ENCODE measurements at places on chromosomes 1 and 21.

- DNase-seq: no peak
These were observed 15.2 kb downstream of the TFAP2E start for GRCh38 chr1:35588197-35588910.

GRCh38 chr1:63405021-63405420 is 37.6 kb downstream of the ALG6 start:
- DNase-seq: no peak

DNA sequence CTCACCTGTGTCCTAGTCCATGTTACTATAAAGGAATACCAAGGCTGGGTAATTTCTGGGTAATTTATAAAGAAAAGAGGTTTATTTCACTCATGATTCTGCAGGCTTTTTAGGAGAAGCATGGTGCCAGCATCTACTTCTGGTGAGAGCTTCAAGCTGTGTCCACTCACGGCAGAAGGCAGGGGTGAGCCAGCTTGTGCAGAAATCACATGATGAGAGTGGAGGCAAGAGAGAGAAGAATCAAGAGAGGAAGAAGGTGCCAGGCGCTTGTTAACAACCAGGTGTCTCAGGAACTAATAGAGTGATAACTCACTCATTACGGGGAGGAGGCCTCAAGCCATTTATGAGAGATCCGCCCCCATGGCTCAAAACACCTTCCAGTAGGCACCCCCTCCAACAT is 67.5 kb upstream of the CD34 start:
- DNase-seq: no peak

DNA sequence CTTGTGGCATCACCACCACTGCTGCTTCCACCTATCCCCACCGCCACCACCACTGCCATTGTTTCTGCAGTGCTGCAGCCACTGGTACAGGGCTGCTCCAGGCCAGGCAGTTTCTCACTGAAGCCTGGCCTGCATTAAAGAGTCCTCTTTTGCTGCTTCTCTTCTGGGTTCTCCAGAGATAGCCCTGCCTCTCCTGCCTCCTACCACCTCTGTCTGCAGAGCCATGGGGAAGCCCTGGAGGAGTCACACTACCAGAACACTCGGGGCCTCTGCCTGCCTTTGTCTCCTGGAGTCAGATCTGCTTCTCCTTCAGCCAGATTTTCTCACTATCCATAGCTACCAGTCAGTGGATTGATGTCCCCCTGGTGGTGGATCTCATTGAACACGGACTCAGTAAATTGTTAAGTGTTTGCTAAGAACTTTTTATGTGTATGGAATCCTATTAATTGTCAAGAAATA is 37.7 kb upstream of the DDAH1 start:
- DNase-seq: peak; percentile 45

- DNase-seq: no peak
These were observed 33.3 kb upstream of the FAM89A start for GRCh38 chr1:231073331-231073730.

DNA sequence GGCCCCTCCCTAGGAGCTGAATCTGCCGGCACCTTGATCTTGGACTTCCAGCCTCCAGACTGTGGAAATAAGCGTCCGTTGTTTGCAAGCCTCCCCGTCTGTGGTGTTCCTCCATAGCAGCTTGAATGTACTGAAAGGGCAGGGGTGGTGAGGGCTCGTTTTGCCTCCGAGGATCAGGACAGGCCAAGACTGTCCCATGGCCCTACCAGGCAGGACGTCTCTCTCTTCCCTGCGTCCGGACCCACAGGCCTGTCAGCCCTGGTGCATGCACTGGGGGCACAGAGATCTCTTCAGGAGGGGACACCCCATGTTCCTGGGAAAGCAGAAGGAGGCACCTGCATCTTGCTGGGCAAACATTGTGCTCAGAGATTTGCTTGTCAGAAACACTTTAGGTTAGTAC is 156.3 kb upstream of the C1orf174 start:
- DNase-seq: no peak

GRCh38 chr1:208524376-208524775 is 280.2 kb upstream of the PLXNA2 start:
- DNase-seq: no peak

DNA sequence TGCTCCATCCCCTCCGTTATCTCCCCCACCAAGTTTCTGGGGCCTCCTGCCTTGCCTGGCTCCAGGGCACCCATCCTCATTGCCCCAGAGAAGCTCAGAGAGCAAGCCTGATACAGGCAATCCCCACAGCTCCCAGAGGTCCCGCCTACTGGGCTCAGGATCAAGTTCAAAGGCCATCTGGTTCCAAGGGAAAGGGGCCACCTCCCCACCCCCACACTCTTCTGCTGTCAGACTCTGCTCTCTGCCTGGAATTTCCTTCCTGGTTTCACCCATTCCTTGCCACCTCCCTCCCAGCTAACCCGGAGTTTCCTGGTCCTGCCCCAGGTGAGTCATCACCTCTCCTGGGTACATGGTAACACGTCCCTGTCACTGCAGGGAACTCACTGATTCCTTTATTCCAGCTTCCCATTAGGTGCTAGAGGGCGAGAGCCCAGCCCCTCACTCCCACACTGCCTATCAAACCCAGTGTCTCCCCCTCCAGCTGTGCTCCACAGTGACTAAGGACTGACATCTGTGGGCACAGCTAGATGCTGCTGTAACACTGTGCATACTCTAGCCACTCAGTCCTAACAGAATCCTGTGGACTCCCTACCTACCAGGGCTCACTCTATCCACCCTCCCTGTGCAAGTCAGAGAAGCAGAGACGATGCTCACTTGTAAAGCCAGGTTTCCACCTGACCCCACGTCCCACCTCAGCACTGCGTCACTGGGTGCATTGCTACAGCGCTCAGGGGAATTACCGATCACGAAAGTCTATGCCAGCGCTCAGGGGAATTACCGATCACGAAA is 21.8 kb downstream of the RSPH1 start:
- peak; percentile 72 for DNase-seq

DNA sequence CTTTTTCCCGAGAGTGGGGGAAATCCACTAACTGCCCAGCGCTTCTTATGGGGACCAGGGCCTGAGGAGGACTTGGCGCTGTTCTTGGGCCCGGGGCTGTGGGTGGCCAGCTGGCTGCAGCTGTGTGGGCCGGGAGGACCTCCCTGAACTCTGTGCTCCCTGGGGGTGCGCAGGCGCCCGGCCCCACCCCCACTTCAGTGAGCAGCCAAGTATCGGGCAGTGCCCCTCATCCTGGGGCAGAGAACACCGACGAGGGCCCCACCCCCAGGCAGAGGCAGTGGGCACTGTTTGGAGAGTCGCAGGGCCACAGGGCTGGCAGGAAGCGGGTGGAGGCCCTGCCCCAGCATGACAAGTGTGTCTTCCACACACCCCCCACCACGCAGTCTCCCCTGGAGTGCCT is 32.5 kb upstream of the SLC19A1 start:
- no peak for DNase-seq

DNA sequence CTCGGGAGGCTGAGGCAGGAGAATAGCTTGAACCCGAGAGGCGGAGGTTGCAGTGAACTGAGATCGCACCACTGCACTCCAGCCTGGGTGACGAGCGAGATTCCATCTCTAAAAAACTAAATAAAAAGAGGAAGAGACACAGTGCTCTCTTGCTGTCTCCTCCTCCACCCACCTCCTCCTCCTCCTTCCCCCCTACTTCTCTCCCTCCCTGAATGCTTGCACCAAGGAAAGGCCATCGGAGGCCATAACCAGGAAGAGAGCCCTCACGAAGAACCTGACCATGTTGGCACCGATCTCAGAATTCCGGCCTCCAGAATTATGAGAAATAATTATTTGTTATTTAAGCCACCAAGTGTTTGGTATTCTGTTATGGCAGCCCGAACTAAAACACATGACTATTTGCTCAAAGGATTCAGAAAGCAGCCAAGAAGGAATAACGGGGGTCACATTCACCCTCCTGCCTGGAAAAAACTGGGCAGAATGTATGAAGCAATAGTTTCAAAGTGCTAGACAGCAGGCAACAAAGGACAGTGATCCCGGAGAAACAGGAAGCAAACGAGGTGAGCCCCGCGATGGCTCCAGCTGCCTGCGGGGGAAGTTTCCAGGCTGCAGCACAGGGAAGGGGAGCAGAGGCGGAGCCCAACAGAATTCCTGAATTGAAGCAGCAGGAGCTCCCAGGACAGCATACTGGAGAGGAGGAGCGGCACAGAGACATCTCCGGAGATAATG is 35.8 kb downstream of the LDLRAD1 start:
- no peak for DNase-seq

GRCh38 chr1:28129150-28129549 is 40.7 kb upstream of the EYA3 start:
- DNase-seq: no peak

DNA sequence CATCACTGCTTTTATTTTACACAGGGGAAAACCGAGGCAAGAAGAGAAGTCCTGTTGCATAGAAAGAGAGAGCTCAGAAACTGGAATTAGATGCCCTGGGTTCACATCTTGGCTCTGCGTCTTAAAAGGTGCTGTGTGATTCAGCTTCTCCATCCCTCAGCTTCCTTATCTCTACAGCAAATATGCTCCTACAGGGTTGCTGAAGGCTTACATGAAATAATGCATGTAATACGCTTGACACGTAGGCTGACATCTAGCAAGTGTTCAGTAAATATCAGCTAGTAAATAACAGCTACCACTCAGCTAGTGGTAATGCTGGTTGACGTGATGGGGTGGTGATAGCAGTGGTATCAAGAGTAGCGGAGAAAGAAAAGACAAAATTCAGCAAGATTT is 77.1 kb upstream of the CD55 start:
- no peak for DNase-seq

- DNase-seq: no peak
These were observed 39.5 kb downstream of the PDC start for GRCh38 chr1:186421446-186421845.

Measured in GM12865 (cell line).